ENCODE measurements at places on chromosomes 3 and 15. TPM values are rescaled to one million over a fixed set of nuclear protein-coding genes. Genes with fewer than 3 reads are reported as not detected.

ASB14 gene
- total RNA-seq, result not detected

ALDH1A2 gene
- 2.9 TPM for total RNA-seq

TMEM212 gene
- total RNA-seq, result not detected

CEP19 gene
- total RNA-seq, result 1.6 TPM

ANKUB1 gene
- not detected for total RNA-seq

SUMF1 gene
- 47.4 TPM for total RNA-seq

ENTPD3 gene
- total RNA-seq, result not detected

CPNE9 gene
- not detected for total RNA-seq

ARL13B gene
- 14.7 TPM for total RNA-seq

CD86 gene
- not detected for total RNA-seq

MME gene
- 479 TPM for total RNA-seq

POTEB2 gene
- total RNA-seq, result not detected

IGSF10 gene
- 0.97 TPM for total RNA-seq

STRA6 gene
- total RNA-seq, result 52.7 TPM

LCTL gene
- total RNA-seq, result 0.32 TPM

PLA1A gene
- not detected for total RNA-seq

CCR8 gene
- not detected for total RNA-seq

SLC6A6 gene
- 33.2 TPM for total RNA-seq

FBXW12 gene
- total RNA-seq, result not detected

FBXO40 gene
- not detected for total RNA-seq

SEC22A gene
- 41.9 TPM for total RNA-seq

FMN1 gene
- 8.6 TPM for total RNA-seq

GNB4 gene
- total RNA-seq, result 87.2 TPM

CACNA1D gene
- under 0.01 TPM for total RNA-seq

P2RY1 gene
- total RNA-seq, result 0.32 TPM

SYNPR gene
- total RNA-seq, result not detected

MESP1 gene
- under 0.01 TPM for total RNA-seq

PSTPIP1 gene
- total RNA-seq, result not detected

ONECUT1 gene
- not detected for total RNA-seq

LYZL4 gene
- total RNA-seq, result not detected

CLEC3B gene
- 0.43 TPM for total RNA-seq

PATL2 gene
- total RNA-seq, result 0.97 TPM

ITIH1 gene
- not detected for total RNA-seq

CSTA gene
- total RNA-seq, result not detected

MASP1 gene
- total RNA-seq, result 198 TPM

AADACL2 gene
- total RNA-seq, result not detected

VPS13C gene
- total RNA-seq, result 80.9 TPM

EXOG gene
- total RNA-seq, result 15.1 TPM

SLC12A8 gene
- 33.2 TPM for total RNA-seq

CHRNA3 gene
- total RNA-seq, result not detected

CHRNB4 gene
- not detected for total RNA-seq

FAM174B gene
- 0.97 TPM for total RNA-seq

FES gene
- 26.1 TPM for total RNA-seq

BTLA gene
- total RNA-seq, result not detected

ACAD9 gene
- 41.6 TPM for total RNA-seq

CSPG4 gene
- 86.8 TPM for total RNA-seq

SI gene
- not detected for total RNA-seq

GABRG3 gene
- not detected for total RNA-seq

TRIM59 gene
- 29.6 TPM for total RNA-seq

CTXN2 gene
- total RNA-seq, result not detected

BRPF1 gene
- 17.3 TPM for total RNA-seq

LINS1 gene
- total RNA-seq, result 14.7 TPM

ACOX2 gene
- 12.1 TPM for total RNA-seq

DAG1 gene
- total RNA-seq, result 61.2 TPM

DNAH12 gene
- under 0.01 TPM for total RNA-seq

TICRR gene
- total RNA-seq, result 5.2 TPM

LNP1 gene
- total RNA-seq, result 4.2 TPM

CD96 gene
- 0.32 TPM for total RNA-seq

DBR1 gene
- total RNA-seq, result 16.8 TPM
